DMS 273 treated with DMSO at 0.1 percent for 48 hours (cell line): ENCODE measurements at places on chromosomes 7 and 10.
A peak's percentile ranks its signal among the peaks of the same experiment; 100 is the strongest.

DNA sequence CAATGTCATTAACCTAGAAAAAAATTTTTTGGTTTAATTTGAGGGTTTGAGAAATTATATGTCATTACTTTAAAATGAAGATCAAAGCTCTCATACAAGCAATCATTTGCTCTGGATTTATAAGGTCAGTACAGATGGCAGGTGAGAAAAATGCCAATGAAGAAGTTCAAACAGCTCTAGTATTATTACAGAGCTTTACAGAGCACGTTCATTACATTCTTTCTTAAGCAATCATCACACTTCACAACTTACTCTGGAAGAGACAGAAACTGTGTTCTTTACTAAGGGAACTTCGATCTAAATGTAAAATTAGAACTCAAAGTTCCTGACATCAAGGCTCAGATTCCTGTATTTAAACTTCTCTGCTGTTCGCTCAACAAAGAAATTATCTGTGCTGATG is 153.4 kb downstream of the ATE1 start:
- no peak for DNase-seq

DNA sequence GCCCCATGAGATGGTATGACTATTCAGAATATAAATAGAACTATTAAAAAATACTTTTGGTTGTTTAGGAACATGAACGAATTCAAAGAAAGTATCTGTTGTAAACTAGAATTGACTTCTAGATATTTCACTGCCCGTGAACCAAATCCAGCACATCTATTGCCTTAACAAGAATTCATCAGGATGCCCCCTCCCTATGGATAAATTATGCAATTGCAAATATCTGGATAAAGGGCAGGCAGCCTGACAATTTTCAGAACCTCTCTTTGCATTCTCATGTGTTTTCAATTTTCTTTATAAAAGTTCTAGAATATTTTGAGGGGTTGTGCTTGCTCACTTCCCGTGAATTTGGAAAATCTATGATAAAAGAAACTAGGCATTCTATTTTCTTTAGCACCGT is 822.1 kb upstream of the SORCS1 start:
- no peak for DNase-seq

DNA sequence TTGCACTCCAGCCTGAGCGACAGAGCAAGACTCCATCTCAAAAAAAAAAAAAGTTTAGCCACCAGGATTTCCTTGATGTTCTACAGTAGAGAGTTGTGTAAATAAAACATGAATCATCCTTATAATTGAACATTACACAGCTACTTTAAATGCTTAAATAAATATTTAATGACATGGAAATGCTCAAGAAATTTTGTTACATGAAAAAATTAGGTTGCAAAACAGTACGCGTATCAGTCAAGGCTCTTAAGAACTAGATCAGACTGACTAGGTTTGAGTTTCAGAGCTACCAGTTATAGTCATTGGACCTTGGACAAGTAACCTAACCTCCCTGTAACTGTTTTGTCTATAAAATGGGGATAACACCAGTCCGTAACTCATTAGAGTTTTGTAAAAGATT is 38.7 kb upstream of the GSAP start:
- no peak for DNase-seq

DNA sequence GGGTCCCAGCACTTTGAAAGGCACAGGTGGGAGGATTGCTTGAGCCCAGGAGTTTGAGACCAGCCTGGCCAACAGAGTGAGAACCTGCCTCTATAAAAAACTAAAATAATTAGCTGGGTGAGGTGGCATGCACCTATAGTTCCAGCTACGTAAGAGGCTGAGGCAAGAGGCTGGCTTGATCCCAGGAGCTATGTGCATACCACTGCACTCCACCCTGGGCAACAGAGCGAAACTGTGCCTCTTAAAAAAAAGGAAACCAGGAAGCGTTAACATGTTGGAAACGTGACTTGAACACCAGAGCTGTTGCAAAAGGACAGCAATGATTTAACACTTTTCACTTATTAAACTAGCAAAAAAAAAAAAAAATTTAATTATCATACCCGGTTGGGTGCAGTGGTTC is 12.6 kb downstream of the BAZ1B start:
- DNase-seq: no peak

- no peak for DNase-seq
Observed at GRCh38 chr10:124285587-124286527, 132.9 kb downstream of the OAT start.

- no peak for DNase-seq
Observed at GRCh38 chr7:35256256-35257175, 2.6 kb upstream of the TBX20 start.

GRCh38 chr7:101671371-101672356 is 42.6 kb upstream of the MYL10 start:
- peak; percentile 78 for DNase-seq

DNA sequence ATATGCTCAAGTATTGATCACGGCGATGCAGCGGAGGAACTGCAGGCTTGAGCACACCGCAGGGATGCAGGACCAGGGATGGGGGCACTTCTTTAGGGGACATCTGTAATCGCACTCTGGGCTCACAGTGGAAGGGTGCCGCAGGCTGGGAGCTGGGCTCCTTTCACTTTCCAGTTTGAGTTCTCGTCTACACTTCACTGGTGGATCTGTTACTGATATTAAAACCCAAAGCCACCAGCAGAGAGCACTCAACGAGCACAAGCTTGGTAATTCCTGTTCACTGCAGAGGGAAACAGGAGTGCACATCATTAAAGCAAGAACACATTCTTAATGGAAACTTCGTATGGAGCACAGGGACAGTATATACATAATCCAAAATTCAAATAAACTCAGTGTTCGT is 91.3 kb downstream of the PARD3 start:
- no peak for DNase-seq

GRCh38 chr10:78081292-78081691 is 47.6 kb downstream of the RPS24 start:
- no peak for DNase-seq

DNA sequence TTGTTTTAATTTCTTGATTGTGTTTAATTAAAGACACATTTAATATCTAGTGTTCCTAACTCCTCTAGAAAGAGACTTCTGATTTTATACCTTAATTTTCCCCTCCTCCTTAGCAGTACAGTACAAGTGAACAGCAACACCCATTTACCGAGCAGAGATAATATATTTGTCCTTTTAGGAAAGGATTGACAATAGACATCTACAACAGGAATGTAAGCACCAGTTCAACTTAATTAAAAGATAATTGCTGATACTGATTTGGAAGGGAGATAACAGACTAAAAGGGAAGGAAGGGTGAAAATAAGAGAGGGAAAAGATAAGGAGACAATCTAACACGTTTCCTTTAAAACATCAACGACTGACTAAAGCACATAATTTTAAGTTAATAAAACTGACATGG is 119.3 kb downstream of the SRPK2 start:
- DNase-seq: no peak

DNA sequence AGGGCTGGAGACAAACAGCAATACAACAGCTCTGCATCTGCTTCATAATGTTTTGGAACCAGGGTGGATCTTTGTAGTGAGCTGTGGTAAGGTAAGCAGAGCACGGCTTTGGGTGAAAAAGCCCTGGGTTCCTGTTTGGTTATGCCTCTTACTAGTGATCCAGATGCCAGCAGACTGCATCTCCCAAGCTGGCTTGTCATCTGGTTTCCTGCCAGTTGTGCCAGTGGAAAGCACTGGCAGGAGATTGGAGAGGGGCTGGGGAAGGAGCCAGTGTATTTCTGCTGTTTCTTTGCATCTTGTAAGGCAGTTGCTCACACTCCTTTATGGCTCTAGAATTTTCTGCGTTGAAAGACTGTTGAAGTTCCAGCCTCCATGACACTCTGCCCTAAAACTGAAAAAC is 137.6 kb downstream of the TSPAN12 start:
- DNase-seq: no peak

GRCh38 chr10:88721392-88721791 is 15.3 kb downstream of the LIPK start:
- no peak for DNase-seq

DNA sequence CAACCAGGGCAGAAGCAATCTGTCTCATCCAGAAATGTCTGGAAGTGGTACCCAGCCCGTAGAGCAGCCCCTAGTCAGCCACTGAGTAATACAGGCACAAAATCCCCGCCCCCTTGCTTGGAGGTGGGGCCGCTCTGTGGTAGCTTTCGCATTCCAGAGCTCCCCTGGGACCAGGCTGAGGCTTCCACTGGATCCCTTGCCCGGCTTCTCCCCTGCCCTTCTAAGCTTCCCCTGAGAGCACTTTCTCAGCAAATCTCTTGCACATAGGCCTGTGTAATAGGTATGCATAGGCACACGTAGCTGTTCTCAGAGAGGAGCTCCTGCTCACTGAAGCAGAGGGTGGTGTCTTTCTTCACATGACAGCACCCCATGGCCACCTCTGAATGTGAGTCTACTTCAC is 144.2 kb downstream of the BMS1 start:
- DNase-seq: no peak

- no peak for DNase-seq
Observed at GRCh38 chr10:6610647-6611046, 30.6 kb upstream of the PRKCQ start.

- DNase-seq: no peak
Observed at GRCh38 chr10:100894589-100895294, 18.0 kb upstream of the SLF2 start.

- DNase-seq: no peak
Observed at GRCh38 chr10:23373156-23373555, 28.6 kb upstream of the C10orf67 start.

DNA sequence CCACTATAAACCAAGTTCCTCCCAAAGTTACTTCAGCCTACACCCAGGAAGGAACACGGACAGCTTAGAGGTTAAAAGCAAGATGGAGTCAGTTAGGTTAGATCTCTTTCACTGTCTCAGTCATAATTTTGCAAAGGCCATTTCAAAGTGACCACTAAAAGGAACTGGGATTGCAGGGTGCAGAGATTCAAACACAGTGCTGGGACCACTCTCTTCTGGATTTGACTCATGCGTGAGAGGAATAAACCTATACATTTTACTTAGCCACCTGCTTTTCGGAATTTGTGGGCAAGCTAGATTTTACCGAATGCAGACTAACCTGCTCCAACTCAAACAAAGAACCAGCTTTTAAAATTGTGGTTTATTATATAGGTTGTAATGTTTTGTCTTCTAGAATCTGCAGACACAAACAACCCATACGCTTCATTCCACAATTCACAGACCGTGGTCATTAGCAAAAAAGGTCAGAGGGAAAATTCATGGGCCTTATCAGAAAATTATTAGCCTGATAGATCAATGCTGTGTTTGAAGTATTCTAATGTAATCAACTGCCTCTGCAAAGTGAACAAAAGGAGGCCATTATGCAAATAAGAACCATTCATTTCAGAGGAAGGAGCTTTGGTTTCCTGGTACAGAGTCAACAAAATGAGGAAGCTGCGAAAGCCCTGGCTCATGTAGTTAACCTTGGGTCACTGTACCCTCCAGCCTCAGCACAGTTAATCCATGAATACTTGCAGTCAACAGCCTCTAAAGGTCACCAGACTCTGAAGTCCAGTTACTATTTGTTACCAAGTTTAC is 342.7 kb upstream of the KLF6 start:
- DNase-seq: no peak
